ENCODE measurements at places on chromosomes 5 and 9.

- no peak for DNase-seq
Measured at GRCh38 chr9:4289411-4290326, 10.2 kb downstream of the GLIS3 start.

DNA sequence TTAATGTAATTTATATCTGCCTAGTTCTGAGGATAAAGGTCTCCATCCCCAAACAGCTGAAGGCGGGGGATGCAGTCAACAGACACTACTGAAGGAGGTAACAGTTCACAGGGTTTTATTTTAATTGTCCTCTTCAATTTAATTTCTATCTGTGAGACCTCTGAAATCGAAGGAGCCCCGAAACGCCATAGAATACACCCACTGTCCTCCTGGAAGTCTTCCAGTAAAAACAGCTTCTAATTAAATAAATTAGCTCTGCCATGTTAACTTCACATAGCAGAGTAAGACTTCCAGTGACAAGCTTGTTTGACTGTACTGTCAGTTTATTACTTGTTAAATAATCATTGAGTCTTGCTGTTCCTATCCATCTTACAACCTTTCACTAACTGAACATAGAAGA is 193.5 kb downstream of the SEC61B start:
- no peak for DNase-seq

DNA sequence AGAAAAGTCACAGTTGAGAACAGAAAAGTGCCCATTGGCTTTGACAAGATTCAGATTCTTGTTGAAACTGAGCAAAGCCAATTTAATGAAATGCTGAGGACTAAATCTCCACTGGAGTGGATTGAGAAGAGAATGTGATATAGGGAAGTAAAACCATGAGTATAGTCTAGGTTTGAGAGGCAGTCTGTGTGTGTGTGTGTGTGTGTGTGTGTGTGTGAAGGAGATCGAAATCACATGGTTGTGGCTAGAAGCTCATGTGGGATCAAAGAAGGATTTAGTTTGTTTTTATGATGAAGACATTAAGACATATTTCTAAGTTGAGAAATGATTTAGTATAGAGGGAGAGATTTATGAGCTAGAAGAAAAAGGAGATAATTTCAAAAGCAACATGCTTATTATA is 275.7 kb upstream of the DAB2 start:
- no peak for DNase-seq

DNA sequence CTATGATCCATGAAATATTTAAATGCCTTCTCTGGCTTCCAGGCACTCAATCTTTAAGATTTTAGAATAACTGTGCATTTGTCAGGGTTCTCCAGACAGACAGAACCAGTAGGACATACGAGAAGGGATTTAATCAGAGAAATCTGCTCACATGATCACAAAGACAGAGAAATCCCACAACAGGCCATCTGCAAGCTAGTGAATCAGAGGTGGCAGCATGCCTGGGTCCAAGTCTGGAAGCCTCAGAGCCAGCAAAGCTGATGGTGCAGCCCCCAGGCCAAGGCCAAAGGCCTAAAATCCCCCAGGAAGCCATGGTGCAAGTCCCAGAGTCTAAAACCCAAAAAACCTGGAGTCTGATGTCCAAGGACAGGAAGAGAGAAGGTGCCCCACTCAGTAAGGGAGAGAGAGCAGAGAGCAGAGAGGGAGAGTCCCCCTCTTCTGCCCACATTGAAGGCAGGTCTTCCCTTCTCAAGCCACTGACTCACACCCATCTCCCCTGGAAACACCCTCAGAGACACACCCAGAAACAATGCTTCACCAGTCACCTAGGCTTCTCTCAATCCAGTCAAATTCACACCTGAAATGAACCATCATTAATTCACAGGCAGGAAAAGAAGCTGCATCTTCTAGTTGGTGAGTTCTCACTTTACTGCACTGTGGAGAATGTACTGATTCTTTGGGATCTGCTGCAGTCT is 48.7 kb downstream of the CAMSAP1 start:
- no peak for DNase-seq
